ENCODE measurements at places on chromosomes 3 and 15.

DNA sequence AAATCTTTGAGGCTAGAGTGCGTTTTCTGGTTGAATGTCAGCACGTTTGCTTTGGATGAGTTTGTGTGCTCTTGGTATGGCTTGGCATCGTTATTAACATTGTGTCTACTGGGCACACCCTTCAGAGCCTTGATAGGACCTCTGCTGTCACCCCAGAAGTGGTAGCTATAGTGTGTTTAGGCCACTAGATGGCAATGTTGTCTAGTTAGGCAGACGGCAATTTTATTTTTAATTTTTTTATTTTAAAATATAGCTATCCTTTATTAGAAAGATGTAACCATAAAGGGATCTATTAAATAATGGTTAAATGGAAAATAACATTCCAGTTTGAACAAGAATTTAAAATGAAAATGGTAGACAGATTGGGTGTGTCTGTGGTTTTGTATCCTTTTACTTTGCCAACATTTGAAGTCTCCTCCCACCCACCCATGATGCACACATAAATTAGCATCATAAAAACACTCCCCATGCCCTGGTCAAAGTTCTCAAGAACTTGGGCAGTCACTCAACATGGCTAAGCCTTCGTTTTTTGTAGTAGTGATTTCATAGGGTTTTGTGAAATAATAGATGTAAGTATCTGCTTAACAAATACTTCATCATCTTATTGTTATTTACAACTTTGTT, 200.7 kb downstream of the KCNH8 start:
- no peak for DNase-seq

GRCh38 chr15:66962522-66962921, 102.9 kb upstream of the SMAD3 start:
- DNase-seq: no peak

- no peak for DNase-seq
Measured at GRCh38 chr3:160921020-160921635, 165.1 kb downstream of the PPM1L start.

- DNase-seq: no peak
Measured at GRCh38 chr3:19775765-19776164, 158.3 kb downstream of the EFHB start.

GRCh38 chr3:22117751-22118346, 366.8 kb upstream of the ZNF385D start:
- no peak for DNase-seq

DNA sequence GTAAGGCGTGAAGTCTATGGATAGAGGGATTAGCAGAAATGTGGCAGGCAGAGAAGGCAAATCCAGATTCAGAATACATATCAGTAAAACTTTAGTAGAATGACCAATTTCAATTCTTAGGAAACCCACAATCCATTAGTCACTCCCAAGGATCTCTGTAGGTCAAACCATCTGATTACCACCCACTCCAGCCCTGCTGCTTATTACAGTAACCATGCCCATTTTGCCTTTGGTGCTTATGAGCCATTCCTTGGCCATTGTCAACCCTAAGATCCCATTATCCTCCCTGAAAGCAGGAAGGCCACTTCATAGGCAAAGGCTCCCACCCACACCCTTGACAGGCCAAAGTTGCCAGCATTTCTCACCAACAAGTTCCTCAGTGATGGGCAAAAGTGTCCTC, 5.1 kb upstream of the KLHL40 start:
- DNase-seq: no peak

- no peak for DNase-seq
Measured at GRCh38 chr3:113498221-113499005, 16.5 kb downstream of the SPICE1 start.

DNA sequence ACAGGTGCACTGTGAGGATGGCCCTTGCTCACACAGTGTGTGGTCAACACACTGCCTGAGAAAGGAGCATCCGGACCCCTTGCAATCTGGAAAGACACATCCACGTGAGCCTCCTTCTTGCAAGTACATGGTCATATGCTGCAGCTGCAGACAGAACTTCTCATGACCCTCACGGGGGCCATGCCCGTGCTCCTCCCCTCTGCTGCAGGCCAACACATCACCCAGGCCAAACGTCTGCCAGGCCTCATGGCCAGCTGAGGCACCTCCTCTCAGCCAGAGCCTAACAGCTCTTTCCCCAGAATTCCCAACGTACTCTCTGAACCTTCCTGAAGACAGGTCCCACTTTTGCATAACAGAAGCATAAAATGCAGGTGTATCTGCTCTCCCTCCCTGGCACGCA, 25.3 kb downstream of the SLC41A3 start:
- DNase-seq: no peak

- DNase-seq: no peak
Measured at GRCh38 chr15:64182859-64183370, 20.1 kb upstream of the PPIB start.

GRCh38 chr3:128149650-128150049, 3.6 kb upstream of the EEFSEC start:
- DNase-seq: no peak

- no peak for DNase-seq
Measured at GRCh38 chr3:95654570-95655362, 1159.6 kb upstream of the EPHA6 start.

GRCh38 chr15:69857250-69857649, 240.5 kb downstream of the TLE3 start:
- DNase-seq: no peak

DNA sequence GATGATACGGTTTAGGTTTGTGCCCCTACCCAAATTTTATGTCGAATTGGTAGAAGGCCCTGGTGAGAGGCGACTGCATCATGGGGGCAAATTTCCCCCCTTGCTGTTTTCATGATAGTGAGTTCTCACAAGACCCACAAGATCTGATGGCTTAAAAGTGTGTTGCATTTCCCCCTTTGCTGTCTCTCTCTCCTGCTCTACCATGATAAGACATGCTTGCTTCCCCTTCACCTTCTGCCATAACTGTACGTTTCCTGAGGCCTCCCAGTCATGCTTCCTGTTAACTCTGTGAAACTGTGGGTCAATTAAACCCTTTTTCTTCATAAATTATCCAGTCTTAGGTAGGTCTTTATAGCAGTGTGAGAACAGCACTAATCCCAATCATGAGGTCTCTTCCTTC, 381.2 kb downstream of the RSL24D1 start:
- DNase-seq: no peak

DNA sequence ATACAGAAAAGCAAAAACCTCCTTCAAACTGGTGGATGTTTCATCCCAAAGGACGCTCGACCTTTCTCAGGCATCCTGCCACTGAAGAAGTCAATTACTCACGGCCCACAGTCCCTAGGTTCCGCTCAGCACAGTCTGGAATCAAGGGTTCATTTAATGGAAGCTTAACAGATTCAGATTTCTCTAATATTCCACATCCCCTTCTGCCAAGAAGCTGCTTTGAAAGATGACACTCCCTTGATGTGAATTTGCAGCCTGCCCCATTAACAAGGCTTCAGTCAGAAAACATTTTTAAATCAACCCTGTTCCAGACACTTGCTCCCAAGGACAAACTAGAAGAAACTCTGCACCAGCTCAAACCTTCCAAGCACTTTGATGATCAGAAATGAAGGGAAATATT, 81.2 kb downstream of the LIPC start:
- no peak for DNase-seq

DNA sequence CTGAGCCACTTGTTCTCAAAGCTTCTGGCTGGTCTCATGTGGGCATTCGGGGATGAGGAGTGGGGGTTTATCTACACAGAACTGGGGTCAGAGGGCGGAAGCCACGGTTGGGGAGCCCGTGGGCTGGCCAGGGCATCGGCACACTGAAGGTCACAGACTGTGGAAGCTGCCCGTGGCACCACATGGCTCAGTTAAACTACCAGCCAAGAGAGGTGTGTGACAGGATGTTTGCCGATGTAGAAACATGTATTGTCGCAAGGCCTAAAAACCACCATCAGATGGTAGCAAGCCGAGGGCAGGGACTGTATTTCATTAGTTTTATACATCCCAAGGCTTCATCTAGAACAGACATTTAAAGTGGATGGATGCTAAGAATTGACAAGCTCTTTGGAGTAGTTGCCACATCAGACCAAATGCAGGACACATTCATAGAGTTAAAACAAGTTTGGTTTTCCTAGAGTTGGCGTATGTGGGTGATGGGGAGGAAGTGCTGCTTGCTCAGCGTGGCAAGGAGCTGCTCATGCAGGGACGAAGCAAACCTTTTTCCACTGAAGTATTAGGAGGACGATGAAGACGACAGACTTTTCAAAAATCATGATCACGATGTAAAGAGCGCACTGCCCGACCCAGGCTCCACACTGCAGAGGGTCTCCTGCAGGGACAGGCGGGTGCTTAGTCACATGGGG, 9.6 kb upstream of the MUSTN1 start:
- DNase-seq: no peak

- DNase-seq: no peak
Measured at GRCh38 chr3:170410428-170411029, 8.1 kb upstream of the CLDN11 start.

GRCh38 chr3:129439226-129439816, 427 bp downstream of the MBD4 start:
- no peak for DNase-seq
